ENCODE measurements at places on chromosomes 3 and 15.

GRCh38 chr3:23752126-23752525, 53.6 kb upstream of the UBE2E1 start:
- DNase-seq, result no peak

DNA sequence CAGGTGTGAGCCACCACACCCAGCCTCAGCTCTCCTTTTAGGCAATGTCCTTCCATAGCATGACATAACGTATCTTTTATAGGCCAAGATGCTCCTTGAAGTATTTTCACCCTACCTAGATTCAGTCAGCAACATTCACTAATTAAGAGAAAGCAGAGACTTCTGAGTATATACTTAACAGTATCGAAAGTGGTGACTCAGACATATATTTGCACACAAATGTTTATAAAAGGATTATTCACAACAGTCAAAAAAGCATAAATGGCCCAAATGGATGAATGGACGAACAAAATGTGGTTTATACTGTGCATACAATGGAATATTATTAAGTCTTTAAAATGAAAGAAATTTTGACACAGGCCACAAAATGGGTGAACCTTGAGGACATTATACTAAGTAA, 108.6 kb downstream of the ZNF385D start:
- no peak for DNase-seq

DNA sequence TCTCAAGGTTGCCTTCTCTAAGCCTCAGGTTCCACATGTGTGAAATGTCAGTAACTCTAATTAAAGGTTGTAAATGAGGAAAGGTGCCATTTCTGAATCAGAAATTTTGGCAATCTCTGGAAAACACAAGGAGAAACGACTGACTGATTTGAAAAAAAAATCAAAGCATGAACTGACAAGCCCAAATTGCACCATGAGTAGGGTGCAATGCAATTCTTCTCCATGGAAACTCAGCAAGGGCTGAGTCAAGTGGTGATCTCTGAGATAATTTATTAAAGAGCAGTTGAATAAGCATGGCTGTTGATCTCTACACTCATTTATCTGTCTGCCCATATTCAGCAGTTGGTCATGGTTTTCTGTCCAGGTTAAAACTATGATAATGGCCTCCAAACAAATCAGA, 201.6 kb upstream of the CMC1 start:
- no peak for DNase-seq

GRCh38 chr3:136885357-136886213, 23.6 kb downstream of the NCK1 start:
- no peak for DNase-seq

DNA sequence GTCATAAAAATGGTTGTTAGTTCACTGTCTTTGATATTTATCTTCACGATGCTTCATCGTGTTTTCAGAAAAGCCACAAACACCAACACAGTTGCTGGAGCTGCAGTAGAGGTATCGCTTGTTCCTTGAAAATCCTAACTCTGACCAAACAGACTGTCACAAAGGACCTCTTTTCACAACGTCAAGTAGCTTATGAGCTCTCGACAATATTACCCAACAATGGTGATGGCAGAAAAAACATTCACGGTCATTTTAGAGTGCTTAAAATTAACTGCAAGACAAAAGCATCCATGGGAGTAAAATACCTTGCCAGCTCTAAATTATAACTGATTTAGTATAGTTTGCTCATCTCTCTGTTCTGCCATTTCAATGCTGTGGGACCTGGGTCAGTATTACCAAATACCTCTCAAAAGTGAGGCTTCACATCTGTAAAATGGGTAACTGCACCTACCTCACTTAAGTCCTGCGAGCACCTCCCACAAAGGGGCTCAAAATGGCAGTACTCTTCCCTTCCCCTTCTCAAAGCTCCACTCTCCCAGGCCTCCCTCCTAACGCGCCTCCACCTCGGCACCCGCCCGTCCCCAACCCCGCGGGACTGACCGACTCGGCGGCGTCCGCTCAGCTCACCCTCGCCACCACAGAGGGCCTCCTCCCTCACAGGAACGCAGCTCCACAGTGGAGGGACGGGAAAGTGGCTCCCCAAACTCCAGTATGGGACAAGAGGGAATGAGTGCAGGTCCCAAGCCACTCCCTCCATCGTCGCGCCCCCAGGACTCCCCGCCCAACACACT, 546 bp downstream of the TRIM59 start:
- no peak for DNase-seq

DNA sequence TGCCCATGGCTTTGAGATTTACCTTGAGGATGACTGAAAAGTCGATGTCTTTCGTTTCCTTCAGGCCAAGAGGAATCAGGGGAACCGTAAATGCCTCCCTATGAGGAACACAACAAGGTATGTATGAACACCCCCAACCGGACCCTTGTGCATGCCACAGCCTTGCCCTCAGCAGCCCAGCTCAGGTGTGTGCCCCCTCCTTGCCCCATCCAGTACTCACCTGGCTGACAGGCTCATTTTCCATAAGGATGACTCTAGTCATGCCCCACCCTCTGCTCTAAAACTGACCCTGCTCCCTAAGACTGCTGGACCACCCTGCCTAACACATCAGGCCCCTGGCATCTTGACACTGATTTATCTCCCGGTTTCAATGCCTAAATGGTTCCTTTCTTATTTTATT, 270.0 kb downstream of the GOLGA6L6 start:
- no peak for DNase-seq

DNA sequence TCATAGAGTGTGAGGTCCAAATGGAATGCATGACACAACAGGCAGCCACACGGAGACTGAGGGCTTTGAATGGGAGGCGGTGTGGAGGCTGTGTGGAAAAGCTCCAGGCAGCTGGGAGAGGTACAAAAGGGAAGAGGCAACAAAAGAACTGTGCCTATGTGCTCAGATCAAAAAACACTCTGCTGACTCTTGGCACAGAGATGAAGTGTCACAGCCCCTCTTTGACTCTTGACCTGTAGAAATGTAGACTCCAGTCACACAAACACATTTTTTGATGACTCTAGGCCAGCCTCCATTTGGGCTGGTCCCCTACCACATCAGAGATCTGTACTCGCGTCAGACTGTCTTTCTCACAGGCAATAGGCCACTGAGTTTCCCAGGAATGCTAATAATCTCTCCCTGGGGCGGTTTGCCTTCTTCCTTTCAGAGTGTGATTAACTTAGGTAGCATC, 456.0 kb downstream of the TUSC7 start:
- no peak for DNase-seq

- DNase-seq, result peak; percentile 58
These were observed 547 bp downstream of the NUP210 start for GRCh38 chr3:13419505-13420044.

GRCh38 chr3:44442596-44443309, 34.7 kb downstream of the ZNF445 start:
- DNase-seq, result no peak

DNA sequence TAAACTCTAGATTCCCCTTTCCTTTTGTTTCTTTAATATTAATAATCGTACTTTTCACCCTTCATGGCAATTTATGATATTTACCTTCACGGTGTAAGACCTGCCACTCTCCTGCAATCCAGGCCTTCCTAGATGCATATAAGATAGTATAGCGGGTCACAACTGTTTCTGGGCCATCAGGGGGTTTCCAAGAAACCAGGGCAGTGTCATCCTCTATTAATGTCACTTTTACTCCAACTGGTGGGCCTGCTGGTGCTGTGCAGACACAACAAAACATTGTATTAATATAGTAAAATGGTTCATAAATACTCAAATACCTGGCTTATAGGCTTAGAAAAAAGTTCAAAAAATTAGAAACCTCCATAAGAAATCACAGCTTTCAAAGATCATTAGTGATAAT, 48.9 kb upstream of the PYGO1 start:
- no peak for DNase-seq
